ENCODE measurements at places on chromosomes 7 and 10. TPM values are rescaled to one million over a fixed set of nuclear protein-coding genes. Genes with fewer than 3 reads are reported as not detected.

- no peaks in the 10 kb centered on the region for H3K36me3 ChIP-seq
- no peak overlapping the region for H3K4me3 ChIP-seq
- no peaks in the 10 kb centered on the region for H3K4me1 ChIP-seq
- DNase-seq, result no peak
- H3K27ac ChIP-seq, result no peak overlapping the region
Observed at GRCh38 chr10:126930131-126930882, 25.1 kb downstream of the DOCK1 start.

NEUROD6 gene
- total RNA-seq, result not detected

DNA sequence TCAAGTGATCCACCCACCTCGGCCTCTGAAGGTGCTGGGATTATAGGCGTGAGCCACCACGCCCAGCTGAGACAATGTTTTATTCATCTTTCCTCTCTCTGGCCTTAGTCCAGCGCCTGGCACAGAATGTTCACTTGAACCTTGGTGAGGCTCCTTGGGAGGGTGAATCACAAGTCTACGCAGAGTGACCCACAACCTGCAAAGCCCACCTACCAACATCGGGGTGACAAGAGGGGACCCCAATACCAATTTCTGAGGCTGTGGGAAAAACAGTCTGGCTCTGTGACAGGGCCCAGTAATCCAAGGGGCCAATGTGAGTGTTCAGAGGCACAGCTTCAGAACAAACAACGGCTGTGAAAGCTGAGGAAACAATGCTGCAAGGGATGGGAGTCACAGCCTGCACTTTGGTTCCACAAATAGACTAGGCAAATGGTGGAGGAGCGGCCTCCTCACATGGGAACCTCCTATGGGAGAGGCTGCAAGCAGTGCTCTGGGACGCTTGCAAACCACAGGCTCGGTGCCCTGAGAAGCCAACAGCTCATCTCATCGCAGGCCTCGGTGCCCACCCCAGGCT, 5.6 kb upstream of the MALSU1 start:
- no peaks in the 10 kb centered on the region for H3K36me3 ChIP-seq
- no peak for DNase-seq
- no peak overlapping the region for H3K27ac ChIP-seq
- H3K27me3 ChIP-seq, result no peaks in the 10 kb centered on the region

CACNB2 gene
- not detected for total RNA-seq

GRCh38 chr10:29713450-29713849, 78.7 kb upstream of the SVIL start:
- no peak overlapping the region for H3K27ac ChIP-seq
- no peaks in the 10 kb centered on the region for H3K27me3 ChIP-seq
- H3K36me3 ChIP-seq, result no peaks in the 10 kb centered on the region
- no peak overlapping the region for H3K4me3 ChIP-seq
- peaks cover 7% of the 10 kb centered on the region for H3K4me1 ChIP-seq

All from CD4-positive, alpha-beta memory T cell (primary cell).